Posterior vena cava (tissue), 2 donors: ENCODE measurements at places on chromosomes 3 and 15.
A peak's percentile ranks its signal among the peaks of the same experiment; 100 is the strongest.

GRCh38 chr3:177721864-177722785 is 524.8 kb upstream of the TBL1XR1 start:
- no peak for DNase-seq

DNA sequence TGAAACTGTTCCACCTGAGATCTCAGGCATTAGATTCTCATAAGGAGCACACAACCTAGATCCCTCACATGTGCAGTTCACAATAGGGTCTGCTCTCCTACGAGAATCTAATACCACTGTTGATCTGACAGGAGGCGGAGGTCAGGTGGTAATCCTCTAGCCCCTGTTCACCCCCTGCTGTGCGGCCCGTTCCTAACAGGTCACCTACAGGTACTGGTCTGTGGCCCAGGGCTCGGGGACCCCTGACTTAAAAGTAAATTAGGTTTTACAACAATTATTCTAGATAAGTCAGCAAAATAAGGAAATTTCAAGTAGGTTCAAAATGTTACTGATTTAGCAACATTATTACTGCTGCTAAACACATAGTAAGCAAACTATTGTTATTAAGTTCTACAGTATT is 58.2 kb downstream of the CFAP20DC start:
- no peak for DNase-seq

- DNase-seq = no peak
Observed at GRCh38 chr3:135803028-135803692, 162.4 kb upstream of the PPP2R3A start.

- no peak for DNase-seq
Observed at GRCh38 chr3:193767353-193768069, 174.5 kb downstream of the OPA1 start.

- DNase-seq = no peak
Observed at GRCh38 chr15:34942363-34942762, 27.2 kb downstream of the AQR start.

- DNase-seq = no peak
Observed at GRCh38 chr3:119571688-119572087, 7.6 kb upstream of the ADPRH start.

DNA sequence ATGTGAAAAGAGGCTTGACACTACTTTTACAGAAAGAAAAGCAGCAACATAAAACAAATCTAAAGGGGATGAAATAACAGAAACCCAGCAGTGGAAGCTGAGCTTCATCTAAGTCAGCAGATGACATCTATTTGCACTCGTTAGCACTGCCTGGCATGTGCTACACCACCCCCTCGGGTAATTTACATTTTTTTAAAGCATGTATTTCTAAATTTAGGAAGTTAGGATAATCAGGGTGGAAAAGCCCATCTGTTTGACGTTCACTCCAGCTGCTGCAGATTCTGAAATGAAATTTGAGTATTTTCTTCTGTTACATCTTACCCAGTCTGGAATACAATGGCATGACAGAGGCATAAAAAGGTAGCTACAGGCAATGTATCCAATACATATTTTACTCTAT is 20.7 kb downstream of the IGSF11 start:
- DNase-seq = no peak

DNA sequence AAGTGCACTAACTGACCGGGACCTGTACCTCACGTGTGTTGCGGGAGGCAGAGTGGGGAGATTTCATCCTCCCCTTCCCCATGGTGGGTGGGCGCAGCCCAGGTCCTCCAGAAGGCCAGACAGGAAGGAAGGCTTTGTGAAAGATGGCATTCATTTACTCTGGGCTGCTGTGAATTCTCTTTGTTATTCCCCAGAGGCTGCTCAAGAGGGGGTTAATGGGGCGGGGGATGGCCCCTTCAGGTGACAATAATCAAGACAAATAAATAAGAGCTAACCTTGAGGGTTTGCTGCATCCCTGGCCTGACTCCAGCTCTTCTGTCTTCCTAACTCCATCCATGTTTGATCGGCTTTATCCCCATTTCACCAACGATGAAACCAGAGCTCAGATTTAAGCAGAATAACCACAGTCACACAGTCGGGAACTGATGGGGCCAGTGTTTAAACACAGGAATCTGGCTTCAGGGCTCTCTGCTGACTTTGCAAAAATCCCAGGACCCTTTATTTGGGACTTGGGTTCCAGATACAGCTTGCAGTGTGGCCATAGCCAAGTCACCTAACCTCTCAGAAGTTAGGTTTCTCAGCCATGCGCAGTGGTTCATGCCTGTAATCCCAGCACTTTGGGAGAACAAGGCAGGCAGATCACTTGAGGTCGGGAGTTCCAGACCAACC is 16.5 kb downstream of the PIF1 start:
- no peak for DNase-seq

GRCh38 chr3:191343115-191343514 is 12.8 kb upstream of the UTS2B start:
- no peak for DNase-seq

- DNase-seq = no peak
Observed at GRCh38 chr3:168511428-168512014, 415.8 kb upstream of the GOLIM4 start.

DNA sequence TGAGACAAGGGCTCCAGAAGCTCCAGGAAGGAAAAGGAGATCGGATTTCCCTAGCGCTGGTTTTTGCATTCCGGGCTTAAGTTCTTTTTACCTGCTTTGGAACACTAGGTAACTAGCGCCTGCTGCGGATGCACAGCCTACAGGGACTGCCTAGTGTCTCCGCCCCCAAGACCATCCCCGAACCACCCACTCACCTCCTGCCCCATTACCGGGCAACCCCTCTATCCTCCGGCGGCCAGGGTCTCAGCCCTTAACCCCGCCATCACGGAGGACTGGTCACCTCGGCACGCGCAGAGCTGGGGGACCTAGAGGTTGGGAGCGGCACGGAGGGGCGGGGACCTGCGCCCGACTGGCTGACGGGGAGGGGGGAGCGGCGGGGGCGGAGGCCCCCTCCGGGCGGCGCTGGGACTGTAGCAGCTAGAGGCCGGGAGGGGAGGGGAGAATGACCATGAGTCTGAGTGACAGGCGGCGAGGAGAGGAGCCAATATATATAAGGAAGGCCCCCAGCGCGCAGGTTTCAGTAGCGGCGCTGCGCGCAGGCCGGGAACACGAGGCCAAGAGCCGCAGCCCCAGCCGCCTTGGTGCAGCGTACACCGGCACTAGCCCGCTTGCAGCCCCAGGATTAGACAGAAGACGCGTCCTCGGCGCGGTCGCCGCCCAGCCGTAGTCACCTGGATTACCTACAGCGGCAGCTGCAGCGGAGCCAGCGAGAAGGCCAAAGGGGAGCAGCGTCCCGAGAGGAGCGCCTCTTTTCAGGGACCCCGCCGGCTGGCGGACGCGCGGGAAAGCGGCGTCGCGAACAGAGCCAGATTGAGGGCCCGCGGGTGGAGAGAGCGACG is at the start of gene DLL4:
Gene DLL4 (plus strand): TSS at position 520 of the 839 bp plus-strand sequence. CDS start 329 bp downstream, outside the sequence.
- peak; percentile 87 for DNase-seq

- no peak for DNase-seq
Observed at GRCh38 chr3:160980740-160981139, 124.4 kb downstream of the B3GALNT1 start.

DNA sequence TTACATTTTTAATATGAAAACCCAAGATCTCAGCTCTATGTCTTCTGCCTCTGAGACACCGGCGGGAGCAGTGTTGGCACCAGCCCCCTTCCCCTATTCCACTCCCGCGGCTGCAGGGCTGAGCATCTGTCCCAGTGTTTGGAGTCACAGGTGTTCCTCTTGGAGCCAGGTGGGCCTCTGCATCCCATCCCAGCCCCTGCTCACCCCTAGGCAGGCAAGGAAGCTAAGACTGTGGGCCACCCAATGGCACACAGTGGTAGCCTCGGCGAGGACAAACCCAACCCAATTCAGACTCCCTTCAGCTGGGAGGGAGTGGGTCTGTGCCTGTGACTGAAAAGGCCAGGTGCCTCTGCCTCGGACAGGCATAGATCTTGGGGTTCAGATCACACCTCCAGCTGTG is 3.1 kb downstream of the CHST13 start:
- peak; percentile 66 for DNase-seq

- no peak for DNase-seq
Observed at GRCh38 chr15:30999729-31000128, 8.3 kb upstream of the MTMR10 start.

- no peak for DNase-seq
Observed at GRCh38 chr3:31422237-31422636, 110.5 kb upstream of the STT3B start.

DNA sequence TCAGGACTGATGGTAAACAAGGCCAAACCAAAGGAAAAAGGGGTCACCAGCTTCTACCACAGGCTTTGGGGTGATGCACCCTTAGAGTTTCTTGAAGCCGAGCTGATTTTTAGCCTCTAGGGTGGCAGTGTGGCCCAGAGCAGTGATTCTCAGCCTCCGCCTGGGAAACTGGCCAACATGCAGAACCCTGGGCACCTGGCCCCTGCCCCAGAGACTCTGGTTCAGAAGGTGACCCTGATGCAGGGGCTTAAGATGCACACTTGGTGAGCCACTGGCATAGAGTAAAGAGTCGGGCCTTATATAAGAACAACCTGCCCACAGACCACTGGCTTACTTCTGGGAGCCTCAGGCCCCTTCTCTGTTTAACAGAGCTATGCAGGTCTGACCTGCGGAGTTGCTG is 44.5 kb downstream of the SYNM start:
- DNase-seq = peak; percentile 70

DNA sequence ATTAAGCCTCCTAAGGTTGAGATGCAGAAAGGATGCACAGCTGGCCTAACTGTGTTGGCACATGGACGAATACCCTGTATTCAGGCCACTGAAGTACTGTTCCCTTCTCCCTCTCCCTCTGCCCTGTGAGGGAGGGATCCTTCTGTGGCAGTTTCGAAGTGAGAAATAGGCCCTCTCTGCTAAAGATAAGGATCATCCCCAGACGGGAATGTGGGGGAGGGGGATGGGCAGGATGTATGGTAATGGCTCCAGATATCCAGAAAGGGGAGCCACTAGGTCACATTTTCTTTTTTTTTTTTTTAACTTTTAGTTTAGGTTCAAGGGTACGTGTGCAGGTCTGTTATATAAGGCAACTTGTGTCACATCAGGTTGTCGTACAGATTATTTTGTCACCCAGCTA is 463.1 kb downstream of the TBL1XR1 start:
- no peak for DNase-seq

DNA sequence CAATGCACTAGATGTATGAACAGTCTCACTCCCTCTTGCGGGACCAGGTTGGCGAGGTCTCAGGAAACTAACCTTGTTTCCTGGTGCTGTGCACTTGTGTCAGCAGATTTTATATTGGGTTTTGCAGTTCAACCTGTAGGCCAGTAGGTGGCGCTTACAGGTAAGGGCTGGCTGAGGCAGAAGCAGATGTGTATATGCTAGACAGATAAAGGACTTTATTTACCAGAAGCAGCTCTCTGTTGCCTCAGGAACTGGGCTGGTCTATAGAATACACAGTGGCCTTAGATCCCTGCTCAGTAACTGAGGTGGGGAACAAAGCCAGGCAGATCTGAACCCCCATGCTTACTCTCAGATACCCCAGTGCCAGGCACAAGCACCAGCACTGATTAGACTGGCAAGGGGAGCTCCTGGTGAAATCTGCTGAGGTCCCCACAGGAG is 296.8 kb downstream of the DOCK3 start:
- no peak for DNase-seq

- DNase-seq = no peak
Observed at GRCh38 chr3:63328365-63328764, 50.3 kb downstream of the SYNPR start.

GRCh38 chr3:168121184-168122017 is 25.7 kb upstream of the GOLIM4 start:
- no peak for DNase-seq

- no peak for DNase-seq
Observed at GRCh38 chr3:71657831-71658530, 67.2 kb downstream of the EIF4E3 start.

GRCh38 chr3:127566833-127567232 is 23.7 kb downstream of the TPRA1 start:
- no peak for DNase-seq

DNA sequence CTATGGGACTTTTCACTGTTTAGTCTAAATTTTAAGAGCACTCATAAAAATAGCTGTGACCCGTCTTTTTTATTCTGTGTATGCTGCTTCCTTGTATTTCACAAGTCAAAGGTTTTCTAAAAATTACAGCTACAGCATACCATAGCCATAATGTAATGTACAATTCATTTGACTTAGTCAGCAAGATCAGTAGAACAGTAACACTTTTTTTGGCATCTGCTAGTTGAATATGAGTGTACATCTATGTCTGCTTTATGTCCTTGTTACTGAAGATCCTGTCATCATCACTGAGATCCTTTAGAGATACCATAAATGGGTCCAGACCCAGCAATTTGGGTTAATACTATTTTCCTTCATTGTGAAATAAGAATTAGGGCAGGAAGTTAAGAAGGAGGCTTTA is 42.2 kb downstream of the CMSS1 start:
- no peak for DNase-seq

GRCh38 chr3:32888739-32889138 is 62.7 kb upstream of the CCR4 start:
- DNase-seq = no peak

DNA sequence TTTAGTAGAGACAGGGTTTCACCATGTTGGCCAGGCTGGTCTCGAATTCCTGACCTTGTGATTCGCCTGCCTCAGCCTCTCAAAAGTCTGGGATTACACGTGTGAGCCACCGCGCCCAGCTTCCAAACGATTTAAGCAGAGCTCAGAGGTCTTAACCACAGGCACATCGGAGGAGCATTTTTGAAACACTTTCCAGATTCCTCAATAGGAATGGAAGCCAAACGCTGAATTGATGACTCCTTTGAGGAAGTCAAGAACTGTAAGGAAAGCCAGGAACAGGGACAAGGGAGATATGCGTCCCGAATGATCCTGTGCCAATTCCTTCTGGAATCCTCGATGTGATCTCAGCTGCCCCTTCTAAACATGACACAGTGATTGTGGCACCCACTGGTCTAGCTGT is 40.0 kb downstream of the TRH start:
- DNase-seq = no peak

- DNase-seq = no peak
Observed at GRCh38 chr3:163033652-163034051, 1537.0 kb downstream of the OTOL1 start.

DNA sequence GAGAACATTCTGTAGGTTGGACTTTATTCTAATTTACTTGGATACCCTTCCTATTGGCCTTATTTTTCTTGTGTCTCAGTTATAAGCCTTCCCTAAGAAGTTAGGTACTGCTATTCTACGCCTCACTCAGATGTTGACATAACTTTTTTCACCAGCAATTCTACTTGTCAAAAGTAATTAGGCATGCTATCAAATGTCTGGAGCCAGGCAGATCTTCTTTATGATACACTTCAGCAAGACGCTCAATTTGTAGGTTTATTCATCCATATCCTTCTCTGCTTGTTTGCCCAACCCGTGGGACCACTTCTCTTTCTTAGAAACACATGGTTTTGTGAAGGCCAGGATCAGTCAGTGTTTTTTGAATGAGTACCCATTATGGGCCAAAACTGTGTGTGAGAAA is 36.2 kb upstream of the COL8A1 start:
- DNase-seq = no peak

DNA sequence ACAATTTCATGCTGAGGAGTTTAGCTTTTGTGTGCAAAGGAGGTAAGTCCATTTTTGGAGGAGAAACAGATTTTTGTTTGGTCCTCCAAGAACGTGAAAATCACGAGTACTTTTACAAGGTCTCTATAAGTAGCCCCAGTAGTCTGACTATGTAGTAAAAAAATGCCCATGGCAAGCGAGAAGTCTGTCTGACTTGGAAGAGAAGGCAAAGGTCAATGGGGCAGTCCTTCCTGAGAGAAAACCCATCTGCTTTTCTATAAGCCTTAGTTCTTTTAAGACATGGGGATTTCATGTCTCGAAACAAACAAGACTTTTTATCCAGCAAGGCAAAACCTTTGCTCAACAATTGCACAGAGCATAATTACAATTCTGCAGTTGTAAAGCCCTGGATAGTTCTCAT is 183.2 kb downstream of the GAP43 start:
- no peak for DNase-seq
